Stimulated activated CD8-positive, alpha-beta memory T cell treated with anti-CD3 and anti-CD28 coated beads, Interleukin-4, amount 100 ng/mL, for 4 hours (primary cell): ENCODE measurements at places on chromosomes 6 and 20.

GRCh38 chr6:43953256-43953655 lies 174.0 kb downstream of the MRPL14 start:
- DNase-seq = no peak

- DNase-seq = no peak
These were observed 2.4 kb downstream of the GMEB2 start for GRCh38 chr20:63624486-63624885.

- DNase-seq = no peak
These were observed 12.1 kb downstream of the CLDN20 start for GRCh38 chr6:155275808-155276480.

DNA sequence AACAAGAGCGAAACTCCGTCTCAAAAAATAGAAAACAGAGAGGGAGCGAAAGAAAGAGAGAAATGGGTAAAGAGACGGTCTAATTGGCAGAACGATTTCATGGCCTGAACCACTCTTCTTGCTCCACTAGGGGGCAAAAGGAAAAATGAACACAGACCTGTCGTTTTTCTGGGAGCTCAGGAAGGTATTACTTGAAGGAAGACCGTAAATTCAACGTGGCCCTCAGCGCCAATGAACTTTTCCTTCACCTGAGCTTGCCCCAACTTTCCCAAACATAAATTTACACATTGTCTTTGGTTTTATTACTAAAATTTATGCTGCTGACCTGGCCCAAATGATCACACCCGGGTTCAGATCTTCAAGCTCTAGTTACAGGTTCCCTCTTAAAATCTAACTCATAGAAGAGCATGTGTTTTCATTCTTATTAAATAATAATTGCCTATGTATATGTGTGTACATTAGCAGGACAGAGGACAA lies 67.3 kb downstream of the ATP9A start:
- no peak for DNase-seq

GRCh38 chr6:110999634-111000270 lies 17.9 kb downstream of the RPF2 start:
- DNase-seq = no peak

DNA sequence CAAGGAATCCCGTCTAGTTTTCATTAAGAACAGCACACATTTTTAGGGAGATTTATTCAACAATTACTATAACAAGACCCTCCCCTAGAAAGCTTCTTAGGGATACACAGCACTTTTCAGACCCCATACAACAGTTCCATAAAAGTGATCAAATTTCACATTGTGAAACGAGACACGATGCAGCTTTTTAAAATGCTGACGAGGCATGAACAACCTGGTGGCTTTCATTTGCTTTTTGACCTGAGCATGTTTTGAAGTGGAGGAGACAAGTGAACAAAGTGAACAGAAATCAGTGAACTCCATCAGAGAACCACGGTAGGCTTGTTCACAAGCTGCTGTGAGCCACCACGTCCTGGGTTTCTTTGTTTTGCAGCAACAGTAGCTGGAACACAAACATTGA lies 112.2 kb downstream of the PCSK2 start:
- no peak for DNase-seq

DNA sequence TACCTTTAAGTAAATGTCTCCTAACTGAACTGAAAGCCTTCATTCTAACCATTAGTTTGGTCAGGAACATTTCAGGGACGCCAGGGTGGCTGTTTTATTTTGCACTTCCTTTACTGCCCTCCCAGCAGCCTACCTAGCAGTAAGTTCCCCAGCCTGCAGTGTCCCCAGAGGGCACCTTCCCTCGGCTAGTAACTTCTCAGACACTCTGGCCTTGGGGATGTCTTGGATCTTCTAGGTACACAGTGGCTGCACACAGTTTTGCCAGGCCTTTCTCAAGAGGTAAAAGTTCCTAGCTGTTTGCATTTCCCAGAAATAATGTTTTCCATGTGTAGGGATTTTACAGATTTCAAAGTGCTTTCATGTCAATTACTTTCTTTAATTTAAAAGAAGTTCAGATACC lies 378 bp upstream of the LAMA2 start:
- no peak for DNase-seq

GRCh38 chr6:11847515-11848345 lies 69.1 kb upstream of the ADTRP start:
- no peak for DNase-seq

DNA sequence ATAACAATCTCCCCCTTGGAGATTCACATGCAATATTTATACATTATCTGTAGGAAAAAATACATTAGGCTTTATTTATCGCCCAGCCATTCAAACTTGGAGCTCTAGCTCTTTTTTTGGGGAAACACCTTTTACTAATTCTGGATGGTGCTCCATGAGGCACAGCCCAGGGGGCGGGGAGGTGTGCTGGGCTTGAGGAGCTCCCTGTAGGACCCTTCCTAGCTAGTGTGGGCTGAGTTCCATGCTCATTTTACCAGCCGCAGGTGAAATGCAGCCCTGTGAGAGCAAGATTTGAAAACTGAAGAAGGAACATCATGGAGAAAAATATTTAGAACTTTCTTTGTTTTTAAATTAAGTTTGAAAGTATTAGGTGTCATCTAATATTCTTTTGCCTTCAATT lies 99.6 kb upstream of the POPDC3 start:
- DNase-seq = no peak

- DNase-seq = peak; percentile 13
These were observed 140.1 kb downstream of the QKI start for GRCh38 chr6:163554663-163555062.

GRCh38 chr6:150881911-150882481 lies 16.5 kb downstream of the MTHFD1L start:
- no peak for DNase-seq

- DNase-seq = no peak
These were observed 40.4 kb downstream of the SNX5 start for GRCh38 chr20:17928211-17928611.

DNA sequence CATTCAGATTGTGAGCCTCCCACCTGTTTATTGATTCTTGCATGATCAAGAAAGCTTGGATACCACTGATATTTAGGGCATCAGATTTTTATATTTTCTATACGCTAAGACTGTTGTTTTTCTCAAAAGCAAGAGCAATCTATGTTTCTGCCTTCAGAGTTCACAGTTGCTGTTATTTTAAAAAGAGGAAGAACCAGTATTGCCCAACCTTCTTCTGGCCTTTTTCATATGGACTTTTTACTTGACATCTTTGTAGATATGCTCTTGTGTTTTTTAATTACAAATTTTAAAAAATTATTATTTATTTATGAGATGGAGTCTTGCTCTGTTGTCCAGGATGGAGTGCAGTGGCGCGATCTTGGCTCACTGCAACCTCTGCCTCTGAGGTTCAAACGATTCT lies 28.9 kb downstream of the SLC17A5 start:
- DNase-seq = no peak

DNA sequence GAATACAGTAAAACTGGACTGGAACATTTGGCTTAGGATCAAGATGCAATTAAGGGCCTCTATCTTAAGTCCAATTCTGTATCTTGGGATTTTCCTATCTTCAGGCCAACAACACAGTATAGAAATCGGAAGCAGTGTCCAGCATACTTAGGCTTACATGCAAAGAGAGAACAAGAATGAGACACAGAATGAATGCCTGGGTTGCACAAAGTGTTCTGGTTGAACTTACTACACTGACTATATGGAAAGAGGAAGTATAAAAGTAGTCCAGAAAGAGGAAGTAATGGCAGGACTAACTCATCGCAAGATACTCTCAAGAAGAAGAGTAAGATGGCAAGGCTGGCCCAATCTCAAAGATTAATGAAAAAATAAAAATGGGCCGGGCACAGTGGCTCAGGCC lies 87.6 kb downstream of the BTBD9 start:
- no peak for DNase-seq

DNA sequence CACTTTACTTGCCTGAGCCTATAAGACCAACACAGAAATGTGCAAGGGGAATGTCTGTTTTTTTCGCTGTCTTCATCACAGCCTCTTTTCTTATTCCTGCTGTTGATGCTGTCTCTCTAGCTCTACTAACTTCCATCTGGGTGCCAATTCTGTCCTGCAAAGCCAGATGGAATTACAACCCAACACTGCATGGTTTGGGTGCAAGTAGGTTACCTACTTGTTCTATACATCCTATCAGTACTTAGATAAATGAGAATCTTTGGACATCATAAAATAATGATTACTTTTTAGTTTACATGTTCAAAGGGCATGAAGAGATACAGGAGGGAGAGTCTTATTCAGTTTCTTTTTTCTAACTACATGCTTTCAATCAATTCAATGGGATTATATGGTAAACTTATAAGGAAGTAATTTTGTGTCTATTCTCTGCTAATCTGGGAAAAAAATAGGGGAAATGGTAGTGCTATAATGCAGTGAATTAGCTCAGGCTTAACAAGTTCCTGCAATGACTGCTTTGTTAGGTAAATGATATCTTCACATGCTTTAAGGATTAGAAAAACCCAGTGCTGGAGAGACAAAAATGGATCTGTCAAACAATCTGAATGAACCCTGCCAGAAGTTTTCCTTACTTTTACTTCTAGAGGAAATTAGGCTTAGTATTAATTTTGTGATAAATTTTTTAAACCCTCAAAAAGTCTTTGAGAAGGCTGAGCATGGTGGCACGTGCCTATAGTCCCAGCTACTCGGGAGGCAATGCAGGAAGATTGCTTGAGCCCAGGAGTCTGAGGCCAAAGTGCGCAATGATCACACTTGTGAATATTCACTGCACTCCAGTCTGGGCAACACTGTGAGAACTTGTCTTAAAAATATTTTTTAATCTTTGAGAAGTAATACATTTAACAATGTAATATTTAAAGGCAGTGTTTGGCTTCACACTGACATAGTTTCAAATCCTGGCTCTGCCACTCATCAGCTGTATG lies 86.5 kb upstream of the E2F3 start:
- no peak for DNase-seq

GRCh38 chr20:58570204-58570859 lies 55.1 kb upstream of the APCDD1L start:
- DNase-seq = no peak

- DNase-seq = no peak
These were observed 33.7 kb upstream of the CCND3 start for GRCh38 chr6:41975276-41975675.

GRCh38 chr20:25032065-25032477 lies 25.9 kb downstream of the ACSS1 start:
- DNase-seq = no peak

GRCh38 chr6:14703586-14703985 lies 542.3 kb upstream of the JARID2 start:
- no peak for DNase-seq

- peak; percentile 84 for DNase-seq
These were observed at the start of gene SNRPB2 for GRCh38 chr20:16729565-16730460. Gene SNRPB2, plus strand, starts transcription at chr20:16730026. Its CDS starts 1,677 bp downstream, at chr20:16731703.

- DNase-seq = no peak
These were observed 42.9 kb downstream of the NHSL1 start for GRCh38 chr6:138456401-138456790.

GRCh38 chr6:164967102-164967501 lies 342.3 kb downstream of the C6orf118 start:
- DNase-seq = no peak

- DNase-seq = no peak
These were observed 30.2 kb downstream of the ZHX3 start for GRCh38 chr20:41287327-41287726.

DNA sequence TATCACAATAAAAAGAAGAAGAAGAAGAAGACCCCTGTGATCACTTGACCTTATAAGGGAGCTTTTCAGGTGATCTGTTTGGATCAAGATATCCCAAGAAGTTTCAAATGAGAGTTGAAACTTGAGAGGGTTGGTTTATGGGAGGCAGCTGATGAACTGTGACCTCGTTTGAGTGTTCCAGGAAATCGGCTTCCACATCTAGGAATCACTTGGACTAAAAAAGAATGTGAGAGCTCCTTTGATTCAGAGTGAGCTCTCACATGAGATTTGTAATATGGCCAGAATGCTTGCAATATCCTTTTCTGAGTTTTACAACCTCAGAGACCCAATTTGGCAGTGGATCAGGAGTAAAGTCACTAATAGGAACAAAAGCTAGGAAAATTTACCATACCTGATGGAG lies 228.1 kb downstream of the ATXN1 start:
- no peak for DNase-seq

DNA sequence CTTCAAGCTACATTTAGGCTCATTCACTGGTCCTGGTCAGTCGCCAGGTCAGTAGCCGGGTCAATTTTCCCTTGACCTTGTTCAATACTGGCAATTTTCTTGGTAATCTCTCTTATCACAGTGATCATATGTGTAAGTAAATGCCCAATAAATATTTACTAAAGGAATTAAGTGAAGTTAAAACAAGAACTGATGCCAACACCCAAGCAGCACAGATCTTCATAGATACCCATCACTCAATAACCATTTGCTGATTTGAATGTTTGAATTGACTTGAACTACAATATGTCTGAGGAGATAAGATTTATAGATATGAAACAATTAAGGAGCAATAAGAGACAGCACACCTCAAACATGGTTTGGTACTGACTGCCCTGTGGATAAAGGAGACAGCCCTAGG lies 100.8 kb upstream of the PREP start:
- DNase-seq = no peak

GRCh38 chr6:109759098-109759955 lies 68.2 kb downstream of the FIG4 start:
- no peak for DNase-seq

GRCh38 chr20:4918473-4918872 lies 82.8 kb downstream of the SLC23A2 start:
- no peak for DNase-seq

GRCh38 chr6:145608850-145609249 lies 126.5 kb downstream of the EPM2A start:
- DNase-seq = no peak

- no peak for DNase-seq
These were observed 87.3 kb downstream of the FAM120B start for GRCh38 chr6:170393807-170394399.

DNA sequence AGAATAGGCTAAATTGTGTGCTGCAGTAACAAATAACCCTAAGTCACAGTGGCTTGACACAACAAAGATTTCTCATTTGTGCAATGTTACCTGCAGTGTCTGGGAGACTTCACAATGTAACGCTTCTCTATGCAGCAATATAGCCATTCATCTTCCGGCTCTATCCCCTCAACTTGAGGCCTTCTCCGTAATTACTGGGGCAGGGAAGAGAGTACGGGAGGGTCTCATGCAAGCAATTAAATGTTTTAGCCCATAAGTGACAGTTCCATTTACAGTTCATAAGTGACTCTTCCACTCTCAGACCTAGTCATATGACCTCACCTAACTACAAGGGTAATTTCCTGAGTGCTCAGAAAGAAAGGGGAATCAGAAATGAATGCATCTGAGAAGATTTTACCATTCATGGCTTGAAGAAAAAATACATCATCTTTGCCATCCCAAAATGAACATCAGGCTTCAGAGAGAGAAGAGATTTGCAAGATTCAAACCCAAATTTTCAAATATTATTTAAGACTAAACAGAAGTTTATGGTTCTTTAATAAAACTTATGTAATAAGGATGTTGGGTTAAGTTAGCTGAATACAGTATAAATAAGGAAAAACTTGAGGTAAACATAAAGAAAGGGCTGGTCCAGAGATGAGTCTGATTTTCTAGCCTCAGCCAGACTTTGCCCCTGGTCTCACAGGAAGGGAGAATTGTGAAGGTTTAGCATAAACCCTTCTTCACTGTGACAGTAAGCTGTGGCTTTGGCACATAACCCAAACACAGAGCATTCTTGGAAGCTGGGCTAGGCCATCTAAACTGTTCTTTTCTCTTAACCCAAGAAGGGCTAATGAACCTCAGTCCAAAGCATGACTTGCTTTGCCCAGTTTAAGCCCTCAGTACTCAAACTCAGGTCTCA lies 13.3 kb downstream of the GPR6 start:
- no peak for DNase-seq

- no peak for DNase-seq
These were observed 35.2 kb downstream of the RREB1 start for GRCh38 chr6:7142918-7143475.

- DNase-seq = no peak
These were observed 40.4 kb upstream of the NAA20 start for GRCh38 chr20:19976595-19977372.

- DNase-seq = no peak
These were observed 172.0 kb downstream of the COL9A1 start for GRCh38 chr6:70130865-70131264.
